Common myeloid progenitor, CD34-positive (primary cell): ENCODE measurements at places on chromosomes 1 and 21.
A peak's percentile ranks its signal among the peaks of the same experiment; 100 is the strongest.

- peak; percentile 28 for DNase-seq
These were observed 1.1 kb downstream of the MIA3 start for GRCh38 chr1:222618880-222619596.

GRCh38 chr1:235239851-235240250, 78.8 kb upstream of the RBM34 start:
- peak; percentile 48 for DNase-seq

GRCh38 chr1:200038325-200038980, 10.9 kb downstream of the NR5A2 start:
- peak; percentile 67 for DNase-seq

- no peak for DNase-seq
These were observed 33.5 kb downstream of the EPHX1 start for GRCh38 chr1:225843426-225843795.

- no peak for DNase-seq
These were observed 852.1 kb downstream of the PLA2G4A start for GRCh38 chr1:187680823-187681222.
